ENCODE measurements at places on chromosomes 5 and 9.

DNA sequence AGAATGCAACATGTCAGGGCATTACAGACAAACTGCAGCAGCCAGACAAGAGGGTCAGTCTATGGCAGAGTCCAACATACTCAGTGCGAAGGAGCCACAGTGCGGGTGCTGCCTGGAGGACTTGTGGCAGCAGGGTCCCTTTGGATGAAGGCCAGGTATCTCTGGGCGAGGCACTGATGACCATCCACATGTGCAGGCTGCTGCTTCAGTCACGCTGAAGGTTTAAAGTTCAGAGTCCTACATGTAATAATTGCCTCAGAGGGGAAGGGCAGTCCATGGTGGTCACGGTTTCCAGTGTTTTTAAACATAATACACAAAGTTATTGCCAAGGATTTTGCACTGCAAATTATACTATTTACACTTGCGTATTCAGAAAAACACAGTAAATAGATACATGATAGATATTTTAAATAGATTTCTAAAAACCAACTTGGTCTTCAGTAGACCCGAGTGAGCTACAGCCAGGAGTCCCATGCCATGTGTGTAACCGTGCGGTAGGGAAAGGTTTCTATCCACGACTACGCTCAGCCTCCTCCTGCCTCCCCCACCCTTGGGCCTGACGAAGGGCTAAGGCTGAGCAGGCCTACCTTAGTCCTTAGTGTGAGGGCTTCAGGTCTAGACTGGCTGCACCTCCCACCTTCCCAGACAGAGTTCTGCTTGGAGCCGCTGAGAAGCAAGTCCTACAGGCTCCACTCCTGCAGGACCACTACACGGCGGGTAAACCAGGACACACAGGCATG is 76.2 kb downstream of the GPR21 start:
- DNase-seq, result no peak

DNA sequence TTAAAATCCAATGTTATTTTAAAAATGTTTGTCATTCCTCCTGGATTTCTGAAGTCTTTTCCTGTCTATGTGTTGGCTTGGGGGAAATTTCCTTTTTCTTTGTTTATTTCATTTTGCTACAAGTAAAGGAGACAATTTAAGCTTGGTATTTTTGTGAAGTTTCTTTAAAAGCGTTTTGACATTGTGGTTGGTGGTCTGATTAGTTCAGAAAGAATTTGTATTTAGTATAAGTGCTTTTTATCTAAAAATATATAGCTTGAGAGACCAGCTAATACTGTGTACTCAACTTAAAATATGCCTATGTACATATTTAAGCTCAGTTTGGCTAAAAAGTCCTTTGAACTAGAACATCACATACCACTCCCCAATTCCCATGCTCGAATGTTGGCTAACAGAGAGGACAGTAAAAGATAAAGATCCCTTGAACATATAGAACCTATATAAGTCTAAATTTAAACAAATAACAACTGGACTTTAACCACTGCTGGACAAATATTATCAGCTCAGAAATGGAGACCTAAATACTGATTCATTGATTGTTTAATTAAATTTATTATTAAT is 237.6 kb downstream of the TLE4 start:
- DNase-seq, result no peak

GRCh38 chr9:136630662-136630992 is 32.1 kb upstream of the EGFL7 start:
- no peak for DNase-seq

GRCh38 chr5:42749020-42749419 is 7.6 kb upstream of the CCDC152 start:
- DNase-seq, result no peak

DNA sequence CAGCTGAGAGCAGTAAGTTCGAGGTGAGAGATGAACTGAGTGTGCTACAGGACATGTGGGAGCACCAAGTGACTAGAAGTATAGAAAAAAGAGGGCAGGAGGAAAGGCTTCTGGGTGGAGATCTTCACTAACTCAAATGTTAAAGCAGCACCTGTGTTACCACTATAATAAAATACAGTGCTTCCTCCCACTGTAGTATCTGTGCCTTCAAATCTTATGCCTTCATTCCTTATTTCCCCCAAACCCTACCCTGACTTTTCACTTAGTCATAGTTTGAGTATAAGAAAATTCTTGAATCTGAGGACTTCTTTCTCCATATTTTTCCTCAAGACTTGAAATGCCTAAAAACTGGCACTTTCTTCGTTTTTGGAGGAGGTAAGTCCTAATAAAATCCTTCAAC is 61.8 kb downstream of the ALDH1A1 start:
- DNase-seq, result no peak

DNA sequence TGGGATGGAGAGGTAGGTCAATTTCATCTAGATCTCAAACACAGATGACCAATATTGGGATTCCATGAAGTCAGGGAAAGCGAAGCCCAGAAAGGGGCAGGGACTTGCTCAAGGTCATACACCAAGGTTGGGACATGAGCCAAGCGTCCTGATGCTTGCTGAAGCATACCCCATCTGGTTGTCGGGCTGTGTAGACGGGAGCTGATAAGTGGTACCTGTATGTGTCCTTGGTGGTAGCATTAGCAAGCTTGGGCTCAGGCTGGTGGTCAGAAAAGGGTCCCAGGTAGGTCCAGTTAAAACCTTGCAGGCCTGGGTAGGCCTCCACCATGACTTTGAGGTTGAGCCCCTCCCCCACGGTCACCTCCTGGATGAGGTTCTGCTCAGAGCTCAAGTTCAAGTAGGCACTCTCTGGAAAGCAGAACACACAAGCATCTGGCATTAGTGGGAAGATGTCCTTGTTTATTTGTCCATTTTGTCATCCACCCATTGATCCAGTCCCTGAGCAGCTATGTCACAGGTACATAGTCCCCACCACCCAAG is 13.2 kb downstream of the CSF1R start:
- DNase-seq, result no peak

DNA sequence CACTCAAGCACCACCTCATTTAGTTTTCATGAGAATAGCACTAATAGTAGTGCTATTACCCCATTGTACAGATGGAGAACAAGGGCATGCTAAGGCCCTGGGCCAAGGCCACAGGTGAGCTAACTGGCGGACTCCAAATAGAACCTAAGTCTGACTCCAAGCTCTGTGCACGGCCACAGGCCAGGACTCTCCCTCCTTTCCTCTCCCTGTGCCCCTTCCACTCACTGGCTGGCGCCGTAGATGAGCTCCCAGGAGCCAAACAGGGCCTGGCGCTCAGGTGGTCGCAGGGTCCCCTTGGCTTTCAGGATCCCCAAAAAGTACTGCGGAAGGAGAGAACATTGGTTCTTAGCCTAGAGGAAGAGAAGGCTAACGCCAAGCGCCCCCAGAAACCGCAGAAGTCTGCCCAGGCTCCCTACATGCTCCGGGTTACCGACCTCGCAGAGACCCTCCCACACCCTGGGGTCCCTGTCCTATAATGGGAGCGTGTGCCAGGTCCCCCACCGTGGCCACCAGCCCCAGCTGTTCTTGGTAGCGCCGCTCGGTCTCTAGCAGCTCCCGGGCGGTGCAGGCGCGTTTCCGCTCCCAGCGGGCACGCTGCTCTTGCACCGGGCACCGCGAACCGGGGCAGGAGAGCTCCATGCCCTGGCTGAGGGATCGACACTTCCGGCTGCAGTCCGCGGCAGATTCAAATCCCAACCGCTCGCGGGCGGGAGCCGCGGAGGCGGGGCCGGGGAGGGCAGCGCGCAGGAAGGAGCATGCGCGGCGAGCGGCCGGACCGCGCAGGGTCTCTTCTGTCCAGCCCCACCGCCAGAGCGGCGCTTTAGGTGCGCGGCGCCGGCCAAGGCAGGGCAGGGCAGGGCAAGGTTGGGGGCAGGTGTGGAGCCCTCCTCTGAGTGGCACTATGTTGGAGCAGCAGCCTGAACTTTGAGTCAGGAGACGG is at the start of gene ARHGEF39:
Gene ARHGEF39, minus strand, starts transcription at position 665 of the 940 bp plus-strand sequence. Its CDS starts 26 bp downstream, at position 639.
- no peak for DNase-seq

DNA sequence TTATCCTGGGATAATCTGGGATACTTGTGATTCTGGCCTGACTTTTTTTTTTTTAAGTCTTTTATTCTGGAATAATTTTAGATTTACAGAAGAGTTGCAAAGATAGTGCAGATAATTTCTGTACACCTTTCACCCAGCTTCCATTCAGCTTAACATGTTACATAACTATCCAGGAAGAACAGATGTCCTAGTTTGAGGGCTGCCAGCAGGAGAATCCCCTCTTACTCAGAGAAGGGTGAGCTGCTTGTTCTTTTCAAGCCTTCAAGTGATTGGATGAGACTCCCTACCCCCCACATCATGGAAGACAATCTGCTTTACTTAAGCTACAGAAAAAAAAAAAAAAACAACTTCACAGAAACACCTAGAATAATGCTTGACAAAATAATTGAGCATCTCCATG is 254.2 kb downstream of the TRIM32 start:
- DNase-seq, result no peak

- DNase-seq, result no peak
Measured at GRCh38 chr5:27590503-27590902, 552.1 kb upstream of the CDH9 start.

DNA sequence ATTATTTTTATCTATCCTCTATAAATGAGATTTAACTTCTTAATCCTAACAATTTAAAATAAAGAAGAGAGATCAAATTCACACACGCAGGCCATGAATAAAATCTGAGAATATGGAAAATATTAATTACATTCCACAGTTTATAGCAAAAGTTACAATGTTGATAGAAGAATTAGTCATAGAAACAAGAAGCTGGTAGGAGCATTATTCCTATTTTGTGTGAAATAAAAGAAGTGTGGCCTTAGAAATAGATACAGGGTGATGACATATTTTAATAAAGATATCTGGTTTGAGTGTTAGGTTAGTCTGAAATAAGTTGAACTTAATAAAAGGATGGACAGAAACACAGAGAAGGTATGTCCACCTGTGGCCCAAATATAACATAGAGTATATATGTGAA is 790.4 kb upstream of the NUDT12 start:
- DNase-seq, result no peak

DNA sequence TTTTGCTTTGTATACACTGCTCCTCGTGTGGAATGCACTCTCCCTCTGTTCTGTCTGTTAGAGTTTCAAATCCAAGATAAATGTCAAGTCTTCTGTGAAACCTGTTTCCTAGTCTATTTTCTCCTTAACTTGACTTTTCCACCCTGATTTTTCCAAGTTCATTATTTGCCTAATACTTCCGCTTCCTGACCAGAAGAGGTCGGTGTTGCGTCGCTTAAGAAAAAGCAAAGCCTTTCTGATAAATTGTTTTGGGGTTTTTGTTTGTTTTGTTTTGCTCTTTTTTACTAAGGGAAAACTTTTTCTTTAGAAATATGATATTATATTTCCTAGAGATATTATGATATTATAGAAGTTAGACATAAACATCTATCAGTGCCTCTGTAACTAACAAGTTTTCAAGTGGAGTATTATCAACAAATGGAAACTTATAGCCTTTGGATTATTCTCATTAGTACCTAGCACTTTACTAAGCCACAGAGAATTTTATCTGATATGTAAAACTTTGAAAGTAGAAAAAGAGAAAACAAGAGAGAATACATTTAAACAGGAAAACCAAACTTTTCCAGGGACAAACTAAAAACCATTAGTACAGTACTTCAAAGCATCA is 55.8 kb downstream of the PHAX start:
- peak; percentile 15 for DNase-seq

- DNase-seq, result no peak
Measured at GRCh38 chr5:16886793-16887345, 49.2 kb downstream of the MYO10 start.

GRCh38 chr5:60447488-60447920 is 252.5 kb downstream of the DEPDC1B start:
- no peak for DNase-seq

GRCh38 chr5:175814691-175815090 is 56.7 kb upstream of the CPLX2 start:
- DNase-seq, result no peak

DNA sequence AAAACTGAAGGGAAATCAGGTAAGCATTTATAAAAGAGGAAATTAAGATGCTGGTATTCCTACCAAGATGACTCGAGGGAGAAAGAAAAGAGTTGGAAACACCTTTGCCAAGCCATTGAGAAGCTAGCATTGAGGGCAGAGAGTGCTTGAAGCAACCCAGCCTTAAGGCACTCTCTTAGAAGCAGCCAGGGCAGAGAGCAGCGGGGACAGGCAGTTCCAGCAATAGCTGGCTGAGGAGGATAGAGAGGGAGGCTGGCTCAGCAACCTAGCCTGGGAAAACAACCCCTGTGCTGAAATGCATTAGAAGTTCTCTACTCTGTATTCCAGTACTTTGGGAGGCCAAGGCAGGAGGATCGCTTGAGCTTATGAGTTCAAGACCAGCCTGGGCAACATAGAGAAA is 40.3 kb upstream of the HSPA9 start:
- DNase-seq, result no peak

- DNase-seq, result no peak
Measured at GRCh38 chr9:21160178-21160577, 6.3 kb downstream of the IFNA21 start.

DNA sequence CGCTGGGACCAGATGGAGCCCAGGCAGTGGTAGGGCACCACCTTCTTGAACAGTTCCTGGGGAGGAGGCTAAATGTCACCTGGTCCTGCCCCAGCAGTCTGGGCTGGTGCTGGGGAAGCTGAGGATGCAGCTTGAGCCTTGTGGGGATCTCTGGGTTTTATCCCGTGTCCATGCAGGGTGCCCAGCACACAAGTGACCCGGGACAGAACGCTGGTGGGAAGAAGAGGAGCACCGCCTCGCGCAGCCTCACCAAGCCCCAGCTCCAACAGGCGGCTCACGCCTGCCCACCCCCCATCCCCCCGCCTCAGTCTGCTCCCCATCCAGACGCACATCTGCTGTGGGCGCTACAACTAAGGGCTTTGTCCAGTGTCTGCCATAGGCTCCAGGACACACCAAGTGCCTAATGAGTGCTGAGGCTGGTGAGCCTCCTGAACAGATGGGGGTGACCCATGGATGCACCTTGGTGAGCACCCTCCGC is 13.8 kb downstream of the RALGDS start:
- DNase-seq, result no peak

DNA sequence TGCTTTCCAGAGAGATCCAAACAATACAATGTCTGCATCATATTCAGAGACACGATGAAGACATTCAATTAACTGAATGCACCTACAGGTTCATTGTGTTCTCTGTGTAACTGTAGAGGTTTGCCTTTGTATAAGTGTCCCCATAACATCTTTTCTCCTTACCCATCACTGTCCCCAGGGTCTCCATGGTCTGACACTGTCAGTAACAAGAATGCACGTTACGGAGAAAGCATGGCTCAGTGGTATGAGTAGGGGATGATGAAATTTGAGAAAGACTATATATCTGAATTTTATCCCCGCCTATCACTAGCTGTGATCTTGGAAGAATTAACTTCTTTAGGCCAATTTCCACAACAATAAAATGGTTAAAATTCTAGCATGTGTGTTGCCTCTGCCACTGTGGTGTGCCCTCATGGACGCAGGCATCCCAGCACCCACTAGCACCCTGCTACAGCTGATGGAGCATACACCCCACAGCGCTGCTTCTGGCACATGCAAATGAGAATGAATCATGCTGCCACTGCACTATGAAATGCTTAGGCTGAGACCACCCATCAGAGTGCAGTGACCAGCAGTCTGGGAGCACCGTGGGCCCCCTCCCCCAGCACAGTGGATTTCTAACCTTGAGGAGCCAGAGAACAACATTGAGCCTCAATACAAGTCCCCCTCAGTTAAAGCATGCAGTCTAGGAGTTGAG is 54.3 kb downstream of the RGMB start:
- DNase-seq, result no peak
